IMR-90 (cell line): ENCODE measurements at places on chromosomes 12 and 14. TPM values are rescaled to one million over a fixed set of nuclear protein-coding genes. Genes with fewer than 3 reads are reported as not detected.

- no peak for DNase-seq
These were observed 215.6 kb downstream of the TTC8 start for GRCh38 chr14:89040080-89040459.

NGDN gene
- 49.8 and 50.0 TPM in 2 replicates for total RNA-seq

IFNG-AS1 gene
- not detected in 2 replicates for total RNA-seq

DNA sequence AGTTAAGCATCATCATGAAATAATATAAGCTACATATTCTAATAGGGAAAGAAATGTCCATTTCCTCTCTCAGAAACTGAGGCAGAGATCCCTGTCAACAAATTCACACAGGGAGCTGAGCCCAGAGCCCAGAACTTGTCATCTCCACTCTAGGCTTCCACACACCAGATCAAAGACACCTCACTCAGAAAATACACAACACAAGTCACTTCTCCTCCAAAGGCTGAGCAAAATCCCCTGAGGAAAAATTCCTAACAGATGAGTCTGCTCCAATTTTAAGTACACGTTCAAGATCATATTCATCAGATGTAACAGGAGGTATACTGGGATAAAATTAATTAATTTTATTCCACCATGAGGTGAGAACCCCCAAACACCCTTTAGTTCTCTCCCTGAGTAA, 227.3 kb downstream of the DPF3 start:
- peak; percentile 89 for DNase-seq

DNA sequence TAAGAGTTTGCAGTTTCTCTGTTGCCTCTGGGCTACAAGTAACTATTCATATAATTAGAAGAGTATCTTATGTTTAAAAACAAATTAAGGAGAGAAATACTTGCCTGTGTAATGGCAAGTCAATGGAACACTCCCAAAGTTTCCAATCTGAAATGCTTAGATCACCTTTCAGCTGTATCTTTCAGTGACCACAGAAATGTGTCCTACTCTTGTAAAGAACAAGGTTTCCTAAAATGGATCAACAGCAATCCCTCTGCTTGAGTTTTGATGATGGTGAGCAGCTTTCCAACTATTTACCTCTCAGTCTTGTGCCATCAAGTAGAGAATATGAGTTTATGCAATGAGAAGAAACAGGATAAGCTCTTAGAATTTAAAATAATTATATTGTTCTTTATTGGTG, 92.9 kb downstream of the ERGIC2 start:
- DNase-seq = no peak

GRCh38 chr12:49889361-49890095, 14.2 kb downstream of the FAIM2 start:
- DNase-seq = no peak

ATL1 gene
- 10.3 and 12.2 TPM in 2 replicates for total RNA-seq

GRCh38 chr12:14514154-14514842, 53.4 kb downstream of the PLBD1 start:
- peak; percentile 21 for DNase-seq

MMP17 gene
- 1.4 and 1.7 TPM in 2 replicates for total RNA-seq

DNA sequence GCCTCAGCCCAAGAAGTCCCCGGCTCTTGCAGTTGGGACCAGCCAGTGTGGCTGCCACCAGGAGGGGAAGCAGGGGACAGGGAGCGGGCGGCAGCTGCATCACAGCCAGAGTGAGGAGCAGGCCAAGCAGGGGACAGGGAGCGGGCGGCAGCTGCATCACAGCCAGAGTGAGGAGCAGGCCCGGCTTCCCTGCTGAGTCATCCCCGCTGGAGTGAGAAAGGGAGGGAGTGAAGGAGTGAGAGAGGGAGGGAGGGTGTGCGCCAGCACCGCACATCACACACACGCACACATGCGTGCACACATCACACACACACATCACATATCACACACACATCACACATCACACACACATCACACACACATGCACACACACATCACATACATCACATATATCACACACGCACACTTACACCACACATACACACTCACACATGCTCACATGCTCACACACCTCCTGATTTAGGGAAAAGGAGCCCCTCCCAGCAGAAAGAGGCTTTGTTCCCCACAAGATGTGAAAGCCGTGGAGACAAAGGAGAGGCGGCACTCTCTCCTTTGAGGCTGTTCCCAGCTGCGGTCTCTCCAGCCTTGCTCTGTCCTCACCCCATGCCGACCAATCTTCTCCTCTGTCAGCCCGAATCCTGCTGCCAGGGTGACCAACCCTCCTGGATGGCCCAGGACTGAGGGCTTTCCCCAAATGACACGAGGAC, 16.7 kb upstream of the ZDHHC22 start:
- peak; percentile 71 for DNase-seq

GRCh38 chr12:29431513-29431912, 50.5 kb upstream of the ERGIC2 start:
- DNase-seq = no peak

GRCh38 chr14:92898566-92899131, 24.3 kb upstream of the CHGA start:
- no peak for DNase-seq

DNA sequence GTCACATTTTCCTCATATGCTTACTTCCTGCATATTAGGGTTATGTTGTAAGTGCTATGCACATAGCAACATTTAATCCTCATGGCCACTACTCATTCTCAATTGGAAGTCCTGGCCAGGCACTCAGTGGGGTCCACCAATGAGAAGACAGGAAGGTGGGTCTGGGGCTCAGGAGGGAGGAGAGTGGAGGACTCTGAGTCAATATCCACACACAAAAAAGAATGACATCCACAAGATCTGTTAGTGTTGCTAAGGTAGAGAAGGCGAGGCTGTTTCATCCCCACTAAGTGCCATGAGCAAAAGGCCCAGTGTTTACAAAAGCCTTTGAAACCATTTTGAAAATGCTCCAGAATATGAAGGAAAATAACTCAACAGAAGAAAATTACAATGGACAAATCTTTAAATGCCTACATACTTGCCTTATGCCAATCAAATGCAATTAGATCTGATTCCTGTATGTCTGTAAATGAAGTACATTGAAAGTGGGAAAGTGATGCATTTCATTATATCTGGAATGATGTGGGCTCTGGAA, 53.9 kb downstream of the EID3 start:
- DNase-seq = peak; percentile 80

- DNase-seq = no peak
These were observed 7.6 kb downstream of the KIF26A start for GRCh38 chr14:104145826-104146601.
